Liver (tissue), 10 donors: ENCODE measurements at places on chromosomes 4 and X. TPM values are rescaled to one million over a fixed set of nuclear protein-coding genes. Genes with fewer than 3 reads are reported as not detected.

The LRIT3 gene
- 0.03 TPM for polyA plus RNA-seq

GRCh38 chrX:103730796-103731493, 20.2 kb downstream of the TMEM31 start:
- no peak for DNase-seq

DNA sequence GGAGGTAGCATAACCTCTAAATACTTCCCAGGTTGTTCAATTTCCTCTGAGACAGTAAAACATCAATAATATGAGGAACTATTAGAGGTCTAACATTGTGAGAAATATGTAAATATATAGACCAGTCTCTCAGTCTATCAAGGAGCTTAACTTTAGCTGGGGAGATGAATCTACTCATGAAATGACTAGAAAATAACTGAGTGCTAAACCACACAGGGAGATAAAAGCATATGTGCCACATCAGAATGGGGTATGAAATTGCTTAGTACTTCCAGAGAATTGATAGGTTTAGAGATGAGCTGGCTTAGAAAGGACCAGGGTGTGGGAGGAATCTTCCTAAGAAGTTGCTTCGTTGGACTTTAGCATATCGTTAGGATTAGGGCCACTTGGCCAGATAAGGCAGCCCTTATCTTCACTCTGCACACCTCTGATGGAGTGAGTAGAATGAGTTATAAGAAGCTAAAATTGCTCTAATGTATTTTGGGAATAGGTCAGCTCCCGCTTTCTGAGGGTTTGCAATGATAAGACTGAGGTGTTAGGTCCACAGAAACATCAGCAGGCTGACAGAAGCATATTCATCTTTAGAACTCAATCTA, 299.2 kb downstream of the UNC5C start:
- DNase-seq, result no peak

GRCh38 chr4:10015140-10015753, 6.0 kb downstream of the SLC2A9 start:
- DNase-seq, result no peak

GRCh38 chr4:77905651-77906263, 43.1 kb downstream of the MRPL1 start:
- DNase-seq, result no peak

DNA sequence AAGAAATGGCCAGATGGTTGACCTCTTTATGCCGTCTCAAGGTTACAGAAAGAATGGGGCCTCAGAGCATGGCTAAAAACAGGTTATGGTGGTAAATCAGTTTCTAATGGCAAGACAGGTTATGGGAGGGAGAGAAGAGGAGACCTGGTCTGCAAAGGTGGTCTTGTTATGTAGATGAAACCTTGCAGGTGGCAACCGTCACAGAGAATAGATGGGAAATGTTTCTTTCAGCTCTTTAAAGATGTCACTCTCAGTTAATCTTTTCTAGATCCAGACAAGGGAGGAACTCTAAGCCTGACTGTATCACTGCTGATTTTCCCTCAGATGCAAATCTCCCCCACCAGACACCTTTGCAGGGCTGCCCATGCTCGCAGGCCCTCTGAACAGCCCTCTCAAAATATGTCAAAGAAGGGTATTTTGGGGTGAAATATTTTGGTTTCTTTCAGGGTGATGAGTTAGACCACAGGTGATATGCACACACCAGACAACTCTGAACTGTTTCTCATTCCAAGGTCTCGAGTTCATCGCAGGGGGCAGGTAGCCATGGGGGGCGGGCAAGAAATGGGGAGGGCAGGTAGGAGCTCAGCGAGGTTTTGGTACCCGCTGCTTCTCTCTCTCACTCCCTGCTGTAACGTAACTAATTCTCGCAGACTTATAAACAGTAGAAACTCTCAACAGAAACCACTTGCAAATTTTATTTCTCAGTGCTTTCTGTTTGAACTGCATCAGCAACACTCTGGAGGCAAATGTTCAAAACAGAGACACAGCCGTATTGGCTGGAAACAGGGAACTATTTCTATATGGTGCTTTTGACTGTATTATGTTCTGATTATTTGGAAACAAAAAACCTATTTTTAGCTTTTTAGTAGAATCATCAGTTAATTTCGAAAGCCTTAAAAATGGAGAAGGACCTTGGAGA, 32.4 kb downstream of the CASP3 start:
- DNase-seq, result no peak
